ENCODE measurements at places on chromosomes 11 and 22. TPM values are rescaled to one million over a fixed set of nuclear protein-coding genes. Genes with fewer than 3 reads are reported as not detected.

DNA sequence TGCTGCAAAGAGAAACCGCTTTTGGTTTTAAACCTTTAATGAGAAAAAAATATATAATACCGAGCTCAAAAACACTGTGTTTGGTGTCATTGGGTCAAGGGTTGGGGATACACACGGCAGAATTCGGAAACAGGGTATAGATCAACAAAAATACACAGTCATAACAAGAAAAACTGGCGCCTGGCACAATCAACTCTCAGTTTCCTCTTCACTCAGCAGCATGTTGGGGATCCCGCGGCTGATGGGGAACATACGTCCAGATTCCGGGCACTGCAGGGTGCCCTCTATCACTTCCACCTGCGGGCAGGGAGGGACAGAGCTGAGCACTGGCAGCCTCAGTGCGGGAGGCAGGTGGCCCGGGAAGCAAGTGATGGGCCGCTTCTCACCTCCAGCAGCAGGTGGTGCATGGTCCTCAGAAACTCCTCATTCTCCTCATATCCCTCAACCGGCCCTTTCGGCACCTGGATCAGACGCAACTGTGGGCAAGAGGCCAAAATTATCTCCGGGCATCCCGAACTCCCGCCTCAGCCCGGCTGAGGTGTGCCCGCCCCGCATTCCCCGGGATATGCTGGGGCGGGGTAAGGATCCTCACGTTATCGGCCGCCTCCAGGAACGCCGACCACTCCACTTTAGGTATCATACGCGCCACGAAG, 561 bp downstream of the TRMT112 start:
- H3K4me1 ChIP-seq: peaks cover 9% of the 10 kb centered on the region
- H3K4me3 ChIP-seq: peak overlapping the region; percentile 80
- H3K27me3 ChIP-seq: no peaks in the 10 kb centered on the region
- H3K36me3 ChIP-seq: no peaks in the 10 kb centered on the region
- DNase-seq: no peak
- peak overlapping the region; percentile 99 for H3K27ac ChIP-seq

- H3K27ac ChIP-seq: no peak overlapping the region
- peak overlapping the region; percentile 54 for H3K4me3 ChIP-seq
- DNase-seq: no peak
- no peaks in the 10 kb centered on the region for H3K27me3 ChIP-seq
Observed at GRCh38 chr11:88332851-88333250, 4.7 kb downstream of the CTSC start.

DNA sequence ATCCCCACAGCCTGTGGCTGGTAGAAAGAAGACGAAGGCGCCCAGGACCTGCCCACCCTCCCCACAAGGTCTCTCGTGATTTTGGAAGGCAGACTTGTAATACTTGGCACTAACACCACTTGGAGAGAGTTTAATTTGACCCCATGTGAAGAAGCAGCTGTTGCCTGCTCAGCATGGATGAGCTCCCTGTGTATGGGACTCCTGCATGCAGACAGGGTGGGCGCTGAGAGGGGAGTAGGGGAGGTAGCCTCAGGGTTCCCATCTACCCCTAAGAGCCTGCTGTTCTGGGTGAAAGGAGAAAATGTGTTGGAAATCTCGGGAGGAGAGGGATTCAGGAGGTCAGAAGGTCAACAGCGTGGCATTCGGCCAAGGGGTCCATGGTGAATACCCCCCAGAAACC, 625.9 kb downstream of the TBC1D22A start:
- no peaks in the 10 kb centered on the region for H3K4me1 ChIP-seq
- no peaks in the 10 kb centered on the region for H3K27me3 ChIP-seq
- no peak overlapping the region for H3K27ac ChIP-seq

DNA sequence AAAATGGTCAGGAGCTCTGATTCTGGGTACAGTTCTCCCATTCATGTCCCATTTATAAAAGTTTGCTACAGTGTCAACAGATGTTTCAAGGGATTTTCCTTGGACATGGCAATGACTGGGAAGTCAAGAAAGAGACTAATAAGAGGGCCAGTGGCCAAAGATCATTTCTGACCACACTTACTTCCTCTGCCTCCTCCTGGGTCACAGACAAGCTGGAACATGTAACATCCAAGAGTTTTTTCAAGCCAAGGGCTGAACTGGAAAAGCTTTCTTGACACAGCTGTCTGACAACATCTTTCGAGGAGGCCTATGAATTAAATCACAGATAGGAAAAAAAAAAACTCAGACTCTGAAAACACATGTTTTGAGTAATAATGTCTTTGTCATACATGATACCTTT, 8.7 kb downstream of the COMMD9 start:
- H3K27ac ChIP-seq: no peak overlapping the region
- H3K4me3 ChIP-seq: no peak overlapping the region
- no peaks in the 10 kb centered on the region for H3K4me1 ChIP-seq
- no peaks in the 10 kb centered on the region for H3K27me3 ChIP-seq

GRCh38 chr11:72899238-72899637, 85.0 kb downstream of the ATG16L2 start:
- no peak overlapping the region for H3K27ac ChIP-seq
- DNase-seq: no peak
- H3K36me3 ChIP-seq: no peaks in the 10 kb centered on the region
- H3K27me3 ChIP-seq: no peaks in the 10 kb centered on the region
- no peak overlapping the region for H3K4me3 ChIP-seq

- H3K27me3 ChIP-seq: no peaks in the 10 kb centered on the region
- H3K36me3 ChIP-seq: no peaks in the 10 kb centered on the region
- H3K27ac ChIP-seq: no peak overlapping the region
- H3K4me3 ChIP-seq: no peak overlapping the region
Observed at GRCh38 chr22:31079095-31079642, 1.9 kb upstream of the SMTN start.

- H3K27ac ChIP-seq: peak within 1 kb of the TSS; percentile 89
- DNase-seq: peak; percentile 35
- no peaks in the 10 kb centered on the region for H3K27me3 ChIP-seq
- no peaks in the 10 kb centered on the region for H3K36me3 ChIP-seq
- peak within 1 kb of the TSS; percentile 60 for H3K4me3 ChIP-seq
Observed at GRCh38 chr22:24427500-24428164, at the start of gene ADORA2A. Gene ADORA2A, plus strand, starts transcription at chr22:24427599. Its CDS starts 5,806 bp downstream, at chr22:24433405.

GRCh38 chr11:94638902-94639373, 71.8 kb downstream of the PIWIL4 start:
- H3K4me1 ChIP-seq: no peaks in the 10 kb centered on the region
- no peak overlapping the region for H3K4me3 ChIP-seq
- H3K27me3 ChIP-seq: no peaks in the 10 kb centered on the region
- DNase-seq: no peak

DNA sequence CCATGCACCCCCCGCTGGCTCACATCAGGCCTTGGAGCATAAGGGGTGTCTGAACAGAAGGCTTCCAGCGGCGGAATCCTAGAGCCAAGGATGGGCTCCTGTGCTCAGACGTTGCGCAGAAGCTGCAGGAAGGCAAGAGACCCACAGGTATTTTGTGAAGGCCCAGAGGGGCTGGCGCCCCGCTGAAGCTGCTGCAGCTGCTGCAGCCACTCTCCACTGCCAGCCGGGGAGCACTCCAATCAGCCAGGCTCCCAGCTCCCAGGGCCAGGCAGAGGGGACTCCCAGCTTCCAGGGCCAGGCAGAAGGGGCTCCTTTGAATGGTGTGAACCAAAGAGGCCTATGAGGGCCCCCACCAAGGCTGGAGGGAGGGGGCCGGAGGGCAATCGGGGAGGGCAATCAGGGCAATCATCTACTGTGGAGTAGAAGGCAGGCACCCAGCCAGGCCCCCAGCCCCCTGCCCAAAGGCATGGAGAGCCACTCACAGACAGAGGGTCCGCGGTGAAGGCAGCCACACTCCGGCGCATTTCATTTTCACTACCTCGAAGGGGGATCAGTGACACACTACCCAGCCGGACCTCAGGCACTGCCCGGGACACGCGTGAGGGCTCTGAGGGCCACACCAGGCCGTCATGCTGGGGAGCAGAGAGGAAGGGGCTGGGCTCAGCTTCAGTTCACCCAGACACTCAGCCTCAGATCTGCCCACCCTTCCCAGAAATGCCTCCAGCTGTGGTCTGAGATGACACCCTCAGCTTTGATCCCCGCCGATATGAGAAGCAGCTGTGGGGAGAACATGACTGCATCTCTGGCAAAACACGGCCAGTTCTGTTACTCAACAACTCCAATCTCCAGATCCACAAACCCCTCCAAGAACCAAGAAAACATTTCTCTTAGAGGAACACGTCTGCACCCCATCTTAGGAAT, 11.6 kb upstream of the PDE2A start:
- peaks cover 24% of the 10 kb centered on the region for H3K36me3 ChIP-seq
- no peak for DNase-seq
- no peaks in the 10 kb centered on the region for H3K4me1 ChIP-seq
- no peaks in the 10 kb centered on the region for H3K27me3 ChIP-seq
- H3K27ac ChIP-seq: no peak overlapping the region
- H3K4me3 ChIP-seq: no peak overlapping the region

- no peak overlapping the region for H3K4me3 ChIP-seq
- DNase-seq: no peak
- no peaks in the 10 kb centered on the region for H3K27me3 ChIP-seq
- no peaks in the 10 kb centered on the region for H3K4me1 ChIP-seq
- H3K27ac ChIP-seq: no peak overlapping the region
- no peaks in the 10 kb centered on the region for H3K36me3 ChIP-seq
Observed at GRCh38 chr22:48576333-48577013, 1251.2 kb downstream of the BRD1 start.

DNA sequence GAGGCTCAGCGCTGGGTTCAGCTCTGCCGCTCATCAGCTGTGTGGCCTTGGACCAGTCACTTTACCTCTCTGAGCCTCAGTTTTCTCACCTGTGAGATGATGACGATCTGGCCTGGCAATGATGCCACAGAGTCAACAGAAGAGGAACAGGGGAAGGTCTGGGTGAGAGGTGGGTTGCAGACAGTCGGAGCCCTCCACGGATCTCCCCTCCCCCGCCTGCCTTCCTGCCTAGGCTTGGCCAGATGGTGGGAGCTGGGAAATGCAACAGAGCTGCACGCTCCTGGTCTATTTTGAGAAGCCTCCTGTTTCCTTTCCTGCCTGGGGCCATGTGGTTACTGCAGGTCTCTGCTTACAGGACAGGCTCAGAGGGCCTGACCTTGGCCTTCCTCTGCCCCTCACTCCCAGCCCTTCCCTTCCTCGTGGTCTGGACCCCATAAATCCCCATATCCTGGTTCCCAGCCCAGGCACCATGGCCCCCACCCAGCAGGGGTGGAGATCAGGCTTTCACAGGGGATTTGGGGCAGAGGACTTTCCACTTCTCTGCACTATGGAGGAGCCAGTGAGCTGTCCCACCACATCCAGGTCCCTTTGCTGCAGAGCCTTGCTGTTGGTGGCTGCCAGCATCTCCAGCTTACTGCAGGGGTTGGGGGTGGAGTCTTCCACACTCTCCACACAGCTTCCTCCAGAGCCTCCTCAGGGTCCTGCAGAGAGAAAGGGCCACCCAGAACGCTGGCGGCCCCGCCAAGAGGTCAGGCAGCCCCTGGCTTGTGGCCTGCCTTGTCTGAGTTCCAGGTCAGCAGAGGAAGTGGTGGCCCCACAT, 46.9 kb downstream of the C11orf96 start:
- no peaks in the 10 kb centered on the region for H3K27me3 ChIP-seq
- no peak overlapping the region for H3K27ac ChIP-seq
- no peak for DNase-seq
- H3K4me1 ChIP-seq: no peaks in the 10 kb centered on the region
- H3K4me3 ChIP-seq: no peak overlapping the region

GRCh38 chr11:116930586-116930985, 93.2 kb upstream of the APOA1 start:
- peaks cover 51% of the 10 kb centered on the region for H3K4me1 ChIP-seq
- no peak overlapping the region for H3K27ac ChIP-seq
- DNase-seq: no peak

- H3K27ac ChIP-seq: no peak overlapping the region
- H3K27me3 ChIP-seq: no peaks in the 10 kb centered on the region
- H3K4me1 ChIP-seq: peaks cover 6% of the 10 kb centered on the region
- no peak for DNase-seq
- peaks cover 9% of the 10 kb centered on the region for H3K36me3 ChIP-seq
Observed at GRCh38 chr11:65529475-65530156, 4.7 kb downstream of the SCYL1 start.

- no peaks in the 10 kb centered on the region for H3K36me3 ChIP-seq
- no peak for DNase-seq
- no peak overlapping the region for H3K27ac ChIP-seq
- peaks cover 9% of the 10 kb centered on the region for H3K27me3 ChIP-seq
- no peak overlapping the region for H3K4me3 ChIP-seq
- H3K4me1 ChIP-seq: no peaks in the 10 kb centered on the region
Observed at GRCh38 chr11:72643547-72643946, 30.7 kb downstream of the PDE2A start.

DNA sequence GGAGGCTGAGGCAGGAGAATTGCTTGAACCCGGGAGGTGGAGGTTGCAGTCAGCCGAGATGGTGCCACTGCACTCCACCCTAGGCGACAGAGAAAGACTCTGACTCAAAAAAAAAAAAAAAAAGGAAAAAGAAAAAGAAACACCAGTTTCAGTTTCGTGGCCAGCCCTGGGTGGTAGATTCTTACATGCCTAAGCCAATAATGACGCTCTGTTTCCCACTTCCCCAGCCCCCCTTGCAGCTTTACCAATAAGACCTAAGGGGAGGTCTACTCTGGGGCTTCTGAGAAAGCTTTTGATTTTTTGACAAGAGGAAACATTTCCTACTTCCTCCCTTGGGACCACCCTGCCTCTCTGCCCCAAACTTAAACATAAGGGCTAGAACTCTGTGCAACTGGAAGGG, 30.0 kb upstream of the PTPRJ start:
- no peaks in the 10 kb centered on the region for H3K36me3 ChIP-seq
- H3K4me1 ChIP-seq: peaks cover 8% of the 10 kb centered on the region
- no peak overlapping the region for H3K4me3 ChIP-seq
- no peak overlapping the region for H3K27ac ChIP-seq
- DNase-seq: peak; percentile 11

DNA sequence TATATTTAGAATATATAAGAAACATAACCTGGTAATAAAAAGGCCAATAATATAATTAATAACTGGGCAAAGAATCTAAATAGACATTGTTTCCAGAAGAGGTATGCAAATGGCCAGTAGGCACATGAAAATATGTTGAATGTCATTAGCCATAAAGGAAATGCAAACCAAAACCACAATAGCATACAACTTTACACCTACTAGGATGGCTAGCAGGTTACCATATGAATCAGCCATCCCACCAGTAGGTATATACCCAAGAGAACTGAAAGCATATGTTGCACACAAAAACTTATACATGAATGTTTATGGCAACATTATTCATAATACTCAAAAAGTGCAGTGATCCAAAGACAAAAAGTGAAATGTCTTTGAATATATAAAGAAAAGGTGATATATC, 2.7 kb upstream of the OR2D2 start:
- H3K4me1 ChIP-seq: no peaks in the 10 kb centered on the region
- DNase-seq: peak; percentile 12
- H3K27ac ChIP-seq: no peak overlapping the region
- H3K36me3 ChIP-seq: no peaks in the 10 kb centered on the region

- H3K27me3 ChIP-seq: no peaks in the 10 kb centered on the region
- no peak overlapping the region for H3K4me3 ChIP-seq
- DNase-seq: no peak
Observed at GRCh38 chr11:68868221-68868835, 26.6 kb upstream of the CPT1A start.

GRCh38 chr11:64489831-64490441, 101.1 kb upstream of the SLC22A12 start:
- H3K27me3 ChIP-seq: no peaks in the 10 kb centered on the region
- no peak for DNase-seq
- no peaks in the 10 kb centered on the region for H3K36me3 ChIP-seq
- H3K27ac ChIP-seq: no peak overlapping the region

The CCDC73 gene
- 0.11 TPM for total RNA-seq

The CHRNA10 gene
- total RNA-seq: 0.93 TPM

The TRPM5 gene
- total RNA-seq: not detected

The SLC7A4 gene
- total RNA-seq: 0.21 TPM

The CRACR2B gene
- 32.6 TPM for total RNA-seq

The CRYBB2 gene
- total RNA-seq: not detected

The CLDN5 gene
- total RNA-seq: not detected

The SYT8 gene
- total RNA-seq: 0.19 TPM

The CDHR5 gene
- total RNA-seq: not detected
